ENCODE measurements at places on chromosomes 16 and 17. TPM values are rescaled to one million over a fixed set of nuclear protein-coding genes. Genes with fewer than 3 reads are reported as not detected.

KRT33A gene
- total RNA-seq = not detected

- H3K4me3 ChIP-seq = no peak overlapping the region
- no peaks in the 10 kb centered on the region for H3K36me3 ChIP-seq
- no peak for DNase-seq
- H3K27me3 ChIP-seq = no peaks in the 10 kb centered on the region
- H3K27ac ChIP-seq = no peak overlapping the region
These were observed 7.6 kb upstream of the CACNG4 start for GRCh38 chr17:66956941-66957340.

DNA sequence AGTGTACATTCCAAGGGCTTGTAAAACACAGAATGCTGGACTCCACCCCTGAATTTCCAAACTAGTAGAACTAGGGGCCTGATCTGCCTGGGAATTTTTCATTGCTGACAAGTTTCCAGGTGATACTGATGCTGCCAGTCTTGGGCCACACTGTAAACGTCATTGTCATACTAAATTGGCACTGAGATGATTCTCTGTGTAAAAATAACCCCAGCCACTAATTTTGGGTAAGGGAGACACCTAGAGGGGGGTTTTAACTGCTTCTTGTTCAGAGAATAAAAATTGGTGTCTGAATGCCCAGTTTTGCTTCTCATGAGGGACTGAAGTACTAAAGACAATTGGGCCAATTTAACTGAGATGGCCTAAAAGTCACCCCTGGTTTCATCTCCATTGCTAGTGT is 5.0 kb upstream of the CDH13 start:
- DNase-seq = no peak
- no peak overlapping the region for H3K4me3 ChIP-seq
- H3K27me3 ChIP-seq = no peaks in the 10 kb centered on the region
- no peaks in the 10 kb centered on the region for H3K36me3 ChIP-seq
- H3K4me1 ChIP-seq = peaks cover 7% of the 10 kb centered on the region

DNA sequence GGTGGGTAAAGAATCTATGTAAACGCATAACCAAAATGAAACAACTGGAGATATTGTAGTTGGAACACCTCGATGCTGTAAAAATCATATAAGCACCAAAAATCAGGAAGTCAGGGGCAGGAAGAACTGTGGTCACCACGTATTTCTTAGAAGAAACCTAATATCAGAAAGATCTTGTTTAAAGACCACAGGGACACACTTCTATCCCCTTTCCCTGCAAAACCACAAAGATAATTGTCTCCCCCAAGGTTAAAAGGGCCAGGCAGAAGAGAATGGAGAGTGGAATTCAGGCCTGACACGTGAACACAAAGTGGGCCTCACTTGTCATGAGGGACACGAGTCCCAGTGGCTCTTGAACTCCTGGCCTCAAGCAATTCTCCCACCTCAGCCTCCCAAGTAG is 68.1 kb downstream of the GSG1L start:
- H3K27ac ChIP-seq = no peak overlapping the region
- H3K4me3 ChIP-seq = no peak overlapping the region
- H3K36me3 ChIP-seq = no peaks in the 10 kb centered on the region
- H3K27me3 ChIP-seq = no peaks in the 10 kb centered on the region
- DNase-seq = no peak

C1QTNF8 gene
- not detected for total RNA-seq

DNA sequence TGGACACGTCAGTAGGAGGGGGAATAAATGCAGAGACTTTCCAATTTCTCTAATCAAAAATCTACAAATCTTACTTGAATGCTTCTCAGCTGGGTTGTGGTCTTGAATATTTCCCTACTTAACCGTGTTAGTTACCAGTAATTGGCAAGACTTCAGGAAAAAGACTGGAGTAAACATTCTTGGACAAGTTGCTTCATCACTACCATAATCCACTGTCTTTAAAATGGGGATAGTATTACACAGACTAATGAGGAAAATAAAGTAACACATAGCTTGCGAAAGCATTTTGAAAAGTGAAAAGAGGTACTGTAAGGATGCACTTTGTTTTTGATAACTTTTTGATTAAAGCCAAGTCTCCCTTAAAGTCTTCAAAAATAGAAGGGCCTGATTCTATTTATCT is 18.4 kb downstream of the MYH1 start:
- no peaks in the 10 kb centered on the region for H3K4me1 ChIP-seq
- H3K4me3 ChIP-seq = no peak overlapping the region
- DNase-seq = no peak
- H3K36me3 ChIP-seq = no peaks in the 10 kb centered on the region

DNA sequence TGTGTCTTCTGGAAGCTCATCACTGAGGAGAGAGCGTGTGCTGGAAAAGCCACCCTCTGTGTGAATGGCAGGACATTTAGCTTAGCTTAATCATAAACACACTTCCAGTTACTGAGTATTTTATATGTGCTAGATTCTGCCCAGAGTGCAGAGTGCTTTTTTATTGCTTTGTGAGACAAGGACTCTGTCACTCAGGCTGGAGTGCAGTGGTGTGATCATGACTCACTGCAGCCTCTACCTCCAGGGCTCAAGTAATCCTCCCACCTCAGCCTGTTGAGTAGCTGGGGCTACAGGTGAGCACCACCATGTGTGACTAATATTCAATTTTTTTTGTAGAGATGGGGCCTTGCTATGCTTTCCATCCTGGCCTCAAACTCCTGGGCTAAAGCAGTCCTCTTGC is 61.4 kb upstream of the IRX3 start:
- no peak overlapping the region for H3K27ac ChIP-seq
- no peaks in the 10 kb centered on the region for H3K4me1 ChIP-seq
- no peak overlapping the region for H3K4me3 ChIP-seq
- no peak for DNase-seq
- H3K36me3 ChIP-seq = no peaks in the 10 kb centered on the region
- no peaks in the 10 kb centered on the region for H3K27me3 ChIP-seq

GRCh38 chr16:11877374-11877773 is 26.0 kb upstream of the RSL1D1 start:
- no peaks in the 10 kb centered on the region for H3K4me1 ChIP-seq
- H3K27me3 ChIP-seq = no peaks in the 10 kb centered on the region
- H3K27ac ChIP-seq = no peak overlapping the region
- no peak overlapping the region for H3K4me3 ChIP-seq
- H3K36me3 ChIP-seq = no peaks in the 10 kb centered on the region

- no peaks in the 10 kb centered on the region for H3K36me3 ChIP-seq
- no peak overlapping the region for H3K4me3 ChIP-seq
- no peaks in the 10 kb centered on the region for H3K27me3 ChIP-seq
- no peak overlapping the region for H3K27ac ChIP-seq
These were observed 5.2 kb upstream of the RAB5C start for GRCh38 chr17:42159796-42160530.

- H3K4me3 ChIP-seq = no peak overlapping the region
- H3K36me3 ChIP-seq = no peaks in the 10 kb centered on the region
- peaks cover 39% of the 10 kb centered on the region for H3K4me1 ChIP-seq
- no peak for DNase-seq
These were observed 143.9 kb downstream of the CCDC182 start for GRCh38 chr17:57601143-57601735.

EVPL gene
- 0.02 TPM for total RNA-seq

- peaks cover 9% of the 10 kb centered on the region for H3K4me1 ChIP-seq
- H3K36me3 ChIP-seq = no peaks in the 10 kb centered on the region
- DNase-seq = no peak
- no peak overlapping the region for H3K27ac ChIP-seq
- no peaks in the 10 kb centered on the region for H3K27me3 ChIP-seq
These were observed 12.8 kb upstream of the MT4 start for GRCh38 chr16:56551796-56552738.

DNA sequence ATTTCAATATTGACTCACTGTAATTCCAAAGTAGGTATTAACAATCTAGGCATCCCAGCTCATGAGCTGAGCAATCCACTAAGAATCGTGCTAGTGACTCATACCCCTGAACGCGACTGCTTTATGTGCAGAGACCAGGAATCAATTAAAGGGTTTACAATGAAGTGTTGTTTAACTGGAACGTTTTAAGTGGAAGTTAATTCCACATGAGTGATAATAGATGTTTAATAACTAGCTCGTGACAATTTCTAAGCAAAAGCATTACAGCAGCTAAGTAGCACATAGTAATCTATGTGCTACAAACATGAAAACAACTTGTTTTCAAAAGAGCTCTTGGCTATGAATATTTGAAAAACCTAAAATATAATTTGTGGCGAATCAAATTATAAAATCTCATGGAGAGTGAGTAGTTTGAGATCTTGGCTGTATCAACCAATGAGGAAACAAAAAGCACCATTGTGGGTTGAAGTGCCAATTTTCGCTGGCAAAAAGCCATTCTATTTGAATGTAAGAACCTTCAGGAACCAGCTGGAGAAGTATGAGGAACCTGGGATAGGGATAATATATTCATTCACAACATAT is 9.4 kb downstream of the GJC1 start:
- H3K36me3 ChIP-seq = no peaks in the 10 kb centered on the region
- no peak for DNase-seq
- no peaks in the 10 kb centered on the region for H3K4me1 ChIP-seq
- H3K27ac ChIP-seq = no peak overlapping the region
- no peak overlapping the region for H3K4me3 ChIP-seq

Measured in gastrocnemius medialis (tissue), 4 donors.